Vagina (tissue), 2 donors: ENCODE measurements at places on chromosomes 7 and 10. TPM values are rescaled to one million over a fixed set of nuclear protein-coding genes. Genes with fewer than 3 reads are reported as not detected.

TNS3 gene
- 36.8 TPM for total RNA-seq

GRCh38 chr7:133511252-133511651 lies 258.4 kb downstream of the EXOC4 start:
- DNase-seq, result no peak

GPRIN2 gene
- total RNA-seq, result 5.6 TPM

PDK4 gene
- 399 TPM for total RNA-seq

GRCh38 chr7:46830-47140 lies 145.6 kb upstream of the FAM20C start:
- DNase-seq, result no peak

FAM237B gene
- not detected for total RNA-seq

DNA sequence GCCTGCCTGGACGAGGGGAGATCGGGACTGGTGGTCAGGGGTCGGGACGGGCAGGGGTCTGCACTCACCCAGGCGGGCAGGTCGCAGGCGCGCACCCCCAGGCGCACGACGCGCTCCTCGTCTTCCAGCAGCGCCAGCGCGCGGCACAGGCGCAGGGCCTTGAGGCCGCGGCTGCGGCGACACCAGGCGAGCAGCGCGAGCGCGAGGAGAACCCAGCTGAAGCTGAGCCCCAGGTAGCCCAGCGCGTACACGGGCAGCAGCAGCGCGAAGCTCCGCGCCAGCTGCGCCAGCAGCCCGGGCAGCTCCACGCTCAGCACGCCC lies 328 bp downstream of the ESYT2 start:
- DNase-seq, result no peak

DNA sequence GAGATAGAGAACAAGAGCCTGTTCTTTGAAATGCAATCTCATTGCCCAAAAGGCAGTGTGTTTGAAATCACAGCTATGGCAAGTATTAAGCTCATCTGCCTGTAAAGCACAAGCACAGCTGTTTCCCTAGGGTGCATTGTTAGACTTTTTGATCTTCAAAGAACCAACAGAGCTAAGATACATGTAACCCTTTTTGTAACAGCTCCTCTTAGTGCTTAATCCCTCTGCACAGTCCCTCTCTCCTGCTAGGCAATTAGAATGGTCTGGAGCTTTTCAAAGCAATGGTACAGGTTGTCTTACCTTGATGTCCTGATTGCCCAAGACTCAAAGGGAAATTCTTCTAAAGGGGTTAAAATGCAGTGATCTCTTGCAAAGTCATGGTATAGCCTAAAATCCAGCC lies 249.6 kb upstream of the CHRM2 start:
- DNase-seq, result no peak

SPDYE6 gene
- total RNA-seq, result not detected

AZGP1 gene
- 2.7 TPM for total RNA-seq

PAX4 gene
- not detected for total RNA-seq

RNLS gene
- total RNA-seq, result 13.3 TPM

GRCh38 chr10:99619090-99619800 lies 994 bp downstream of the SLC25A28 start:
- DNase-seq, result no peak

DNA sequence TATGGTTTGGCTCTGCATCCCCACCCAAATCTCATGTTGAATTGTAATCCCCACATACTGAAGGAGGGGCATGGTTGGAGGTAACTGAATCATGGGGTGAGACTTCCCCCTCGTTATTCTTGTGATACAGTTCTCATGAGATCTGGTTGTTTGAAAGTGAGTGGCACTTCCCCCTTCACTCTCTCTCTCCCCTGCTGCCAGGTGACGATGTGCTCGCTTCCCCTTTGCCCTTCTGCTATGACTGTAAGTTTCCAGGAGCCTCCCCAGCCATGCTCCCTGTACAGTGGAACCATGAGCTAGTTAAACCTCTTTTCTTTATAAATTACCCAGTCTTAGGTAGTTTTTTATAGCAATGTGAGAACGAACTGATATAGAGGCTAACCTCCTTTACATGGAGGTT lies 16.6 kb downstream of the PLPP4 start:
- peak; percentile 37 for DNase-seq

GRCh38 chr7:36911788-36912187 lies 187.5 kb upstream of the AOAH start:
- DNase-seq, result no peak

SYT15 gene
- 5.4 TPM for total RNA-seq

DNA sequence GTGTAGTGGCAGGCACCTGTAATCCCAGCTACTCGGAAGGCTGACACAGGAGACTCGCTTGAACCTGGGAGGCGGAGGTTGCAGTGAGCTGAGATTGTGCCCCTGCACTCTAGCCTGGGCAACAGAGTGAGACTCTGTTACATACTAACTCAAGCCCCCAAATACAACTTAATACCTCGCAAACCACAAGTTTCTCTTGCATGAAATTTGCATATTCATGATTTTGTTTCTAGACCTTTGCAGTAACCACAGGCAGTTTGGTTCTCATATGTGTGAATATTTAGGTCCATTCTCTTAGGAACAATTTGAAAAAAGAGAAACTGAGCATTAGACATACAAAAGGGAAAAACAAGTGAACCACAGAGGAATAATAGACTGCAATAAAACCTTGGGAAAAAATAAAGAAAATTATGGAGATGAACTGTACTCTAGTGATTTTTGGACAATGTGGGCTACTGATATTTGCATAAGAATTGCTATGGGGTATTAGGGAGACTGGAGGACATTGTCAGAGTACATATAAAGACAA lies 77.0 kb downstream of the ZNF277 start:
- no peak for DNase-seq

DNA sequence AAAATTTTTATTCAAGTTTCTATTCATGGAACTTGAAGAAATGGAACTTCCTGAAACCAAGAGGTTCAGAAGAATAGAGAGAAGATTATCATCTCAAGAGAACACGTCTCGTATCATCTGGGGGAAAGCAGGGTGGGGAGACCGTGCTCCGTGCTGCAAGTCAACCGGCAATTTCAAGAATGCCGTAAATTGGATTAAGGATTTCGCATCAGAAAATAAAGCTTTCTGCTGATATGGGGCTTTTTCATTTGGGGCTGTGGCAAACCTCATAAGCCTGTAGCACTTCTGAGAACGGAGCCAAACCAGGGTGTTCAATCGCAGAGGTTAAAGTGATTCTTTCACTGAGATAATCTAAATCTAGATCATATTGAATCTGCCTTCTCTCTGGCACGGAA lies 150.1 kb upstream of the NPS start:
- no peak for DNase-seq

DNA sequence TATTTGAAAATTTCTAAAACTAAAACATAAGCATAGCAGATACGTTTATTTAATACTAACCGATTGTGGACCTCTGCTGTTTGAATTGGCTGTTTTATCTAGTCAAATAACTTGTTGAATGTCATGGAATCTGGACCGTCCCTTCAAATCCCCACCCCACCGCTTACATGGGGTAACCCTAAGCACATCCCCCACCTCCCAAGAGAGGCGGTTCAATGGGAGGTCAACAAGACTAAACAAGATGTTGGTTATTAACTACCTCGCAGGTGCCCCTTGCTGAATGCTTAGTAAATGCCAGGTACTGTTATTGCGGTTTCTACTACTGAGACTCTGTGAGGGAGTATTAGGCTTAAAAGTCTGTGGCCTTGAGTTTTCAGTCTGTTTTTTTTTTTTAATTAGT lies 70.9 kb downstream of the DAGLB start:
- no peak for DNase-seq

DNA sequence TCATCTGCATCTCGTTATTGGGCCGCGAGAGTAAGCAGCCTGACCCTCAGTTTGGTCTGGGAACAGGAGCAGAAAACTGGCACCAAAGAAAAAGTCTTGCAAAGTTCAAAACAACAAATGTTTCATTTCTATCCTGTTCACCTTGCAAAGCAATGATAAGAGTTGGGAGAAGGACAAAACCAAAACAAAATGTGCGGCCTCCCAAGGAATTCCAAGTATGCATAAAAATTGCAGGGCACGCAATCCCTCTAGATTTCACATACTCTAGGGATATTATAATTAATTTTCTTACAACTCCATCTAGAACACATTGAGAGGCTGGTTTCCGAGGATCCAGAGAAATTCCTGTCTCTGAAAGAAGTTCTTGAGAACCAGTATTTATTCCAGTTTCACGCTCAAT lies 20.1 kb downstream of the CHUK start:
- DNase-seq, result no peak

RBP4 gene
- total RNA-seq, result 36.8 TPM
